ENCODE measurements at places on chromosomes 3 and 15.

- no peak for DNase-seq
Observed at GRCh38 chr3:156859578-156859977, 33.4 kb downstream of the LEKR1 start.

DNA sequence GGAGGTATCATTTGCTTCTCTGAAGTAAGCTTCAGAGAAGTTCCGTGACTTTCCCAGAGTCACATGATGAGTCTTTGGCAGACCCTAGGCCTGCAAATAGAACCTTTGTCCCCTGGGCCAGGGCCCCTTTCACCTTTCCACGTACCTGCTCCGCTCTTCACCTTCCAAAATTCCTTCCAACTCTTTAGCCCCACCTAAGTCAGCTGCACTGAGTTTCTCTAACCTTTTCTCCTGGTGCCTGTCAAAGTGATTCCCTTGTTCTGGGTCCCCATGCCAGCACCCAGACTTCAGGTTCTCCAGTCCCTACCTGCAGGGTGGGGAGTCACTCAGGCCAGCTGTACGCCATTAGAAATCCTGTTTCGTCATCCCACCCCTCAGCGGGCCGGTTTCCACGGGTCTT, 12.8 kb downstream of the LYZL4 start:
- no peak for DNase-seq

- DNase-seq: no peak
Observed at GRCh38 chr3:53754325-53754724, 91.9 kb downstream of the CHDH start.

- no peak for DNase-seq
Observed at GRCh38 chr3:142259359-142259758, 34.0 kb upstream of the GK5 start.

DNA sequence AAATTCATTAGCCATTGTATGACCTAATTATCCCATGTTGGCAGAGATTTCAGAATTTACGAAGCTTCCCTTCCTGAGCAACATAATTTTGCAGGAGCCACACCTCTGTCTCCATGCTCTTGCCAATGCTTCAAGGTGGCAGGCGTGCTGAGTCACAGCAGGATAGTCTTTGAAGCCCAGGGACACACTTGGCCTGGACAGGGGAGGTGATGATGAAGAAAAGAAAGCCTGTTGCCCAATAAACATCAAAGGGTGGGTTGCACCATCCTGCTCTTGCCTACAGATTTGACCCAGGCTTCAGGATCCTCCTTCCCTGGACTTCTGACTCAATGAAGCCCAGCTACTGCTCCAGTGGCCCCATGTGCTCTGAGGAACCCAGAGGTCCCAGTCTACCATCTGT, 117.1 kb downstream of the MINAR1 start:
- DNase-seq: no peak

DNA sequence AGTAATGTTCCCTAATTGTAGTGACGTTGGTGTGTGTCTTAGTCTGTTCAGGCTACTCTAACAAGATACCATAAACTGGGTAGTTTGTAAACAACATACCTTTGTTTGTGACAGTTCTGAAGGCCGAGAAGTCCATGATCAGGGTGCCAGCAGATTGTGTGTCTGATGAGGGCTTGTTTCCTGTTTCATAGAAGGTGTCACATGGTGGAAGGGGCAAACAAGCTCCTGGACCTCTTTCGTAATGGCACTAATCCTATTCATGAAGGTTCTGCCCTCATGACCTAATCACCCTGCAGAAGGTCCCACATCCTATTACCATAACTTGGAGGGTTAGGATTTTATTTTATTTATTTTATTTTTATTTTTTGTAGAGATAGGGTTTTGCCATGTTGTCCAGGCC, 11.1 kb downstream of the ATXN7 start:
- DNase-seq: no peak

DNA sequence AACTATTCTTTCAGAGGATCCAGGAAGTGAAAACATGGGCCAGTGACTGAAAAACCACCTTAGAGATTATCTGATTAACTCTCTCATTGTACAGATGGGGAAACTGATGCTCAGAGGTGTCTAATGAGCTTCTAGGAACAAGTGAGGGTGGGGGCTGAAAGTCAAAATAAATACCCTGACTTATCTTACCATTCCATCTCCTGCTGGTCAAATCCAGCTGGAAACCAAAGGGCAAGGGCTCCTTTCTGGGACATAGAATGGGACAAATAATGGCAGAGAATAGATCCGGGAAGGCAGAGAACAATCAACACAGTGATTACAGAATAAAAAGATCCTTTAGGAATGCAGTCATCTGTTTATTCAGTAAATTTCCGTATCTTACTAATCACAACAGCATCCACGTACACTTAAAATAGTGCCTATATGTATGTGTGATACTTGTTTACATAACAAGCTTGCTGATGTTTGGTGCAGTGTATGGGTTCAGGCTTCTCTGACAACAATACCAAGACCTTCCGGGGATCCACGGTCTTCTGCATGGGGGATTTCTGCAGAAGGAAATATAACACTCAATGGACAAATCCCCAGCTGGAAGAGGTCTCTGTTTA, 173.2 kb downstream of the THSD4 start:
- no peak for DNase-seq

- DNase-seq: no peak
Observed at GRCh38 chr15:54514601-54515000, 536.4 kb downstream of the UNC13C start.

DNA sequence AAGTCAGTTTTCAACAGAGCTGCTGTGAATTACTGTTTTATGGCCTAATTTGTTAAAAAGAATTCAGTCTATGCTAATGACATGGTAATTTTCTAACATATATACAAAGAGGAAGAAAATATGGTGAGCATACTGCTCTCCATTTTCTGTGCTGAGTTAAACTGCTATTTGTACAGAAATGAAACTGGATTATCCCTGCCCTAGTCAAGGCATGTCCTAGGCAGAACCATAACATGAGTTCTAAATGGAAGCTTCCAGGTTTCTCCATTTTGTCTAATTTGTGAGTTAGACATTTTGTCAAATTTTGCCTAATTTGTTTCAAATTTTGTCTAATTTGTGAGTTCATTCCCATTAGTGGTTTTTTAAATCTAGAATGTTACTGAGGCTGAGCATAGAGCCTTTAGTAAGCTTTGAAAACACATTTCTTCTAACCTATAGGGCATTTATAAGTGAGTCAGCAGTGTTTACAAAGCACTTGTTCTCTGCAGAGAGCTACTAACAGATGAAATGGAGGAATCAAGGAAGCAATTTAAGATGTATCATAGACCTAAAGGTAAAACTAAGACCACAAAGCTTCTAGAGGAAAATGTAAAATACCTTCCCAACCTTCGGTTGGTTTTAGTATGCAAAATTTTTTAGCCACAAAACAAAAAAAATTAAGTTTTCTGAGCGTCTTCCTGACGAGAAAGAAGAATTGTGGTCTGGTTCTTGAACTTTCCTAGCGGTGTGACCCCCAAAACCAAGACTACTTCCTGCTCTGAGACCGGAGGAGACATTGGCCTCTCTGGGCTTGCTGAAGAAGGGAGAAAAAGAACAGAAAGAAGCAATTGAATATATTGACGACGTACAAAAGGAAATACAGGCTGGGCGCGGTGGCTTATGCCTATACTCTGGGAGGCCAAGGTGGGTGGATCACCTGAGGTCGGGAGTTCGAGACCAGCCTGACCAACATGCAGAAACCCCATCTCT, 9.8 kb downstream of the P2RY14 start:
- DNase-seq: no peak

DNA sequence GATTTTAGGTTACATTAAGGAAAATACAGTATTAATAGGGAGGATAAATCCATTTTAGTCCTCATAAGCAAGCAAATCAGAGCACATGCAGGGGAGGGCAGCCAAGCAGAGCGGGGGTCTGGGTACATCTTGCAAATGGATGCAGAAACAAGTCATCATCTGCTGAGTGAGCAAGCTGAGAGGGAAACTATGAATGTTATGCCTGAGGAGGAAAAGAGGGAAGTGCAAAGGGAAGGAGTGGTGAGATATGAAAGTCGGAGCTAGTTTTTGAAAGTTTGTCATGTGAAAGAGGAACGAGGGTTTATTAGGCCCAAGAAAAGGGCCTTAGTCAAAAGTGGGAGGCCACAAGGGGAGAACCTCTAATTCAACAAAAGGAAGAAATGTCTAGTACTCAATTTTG, 15.4 kb downstream of the PTX3 start:
- DNase-seq: no peak

DNA sequence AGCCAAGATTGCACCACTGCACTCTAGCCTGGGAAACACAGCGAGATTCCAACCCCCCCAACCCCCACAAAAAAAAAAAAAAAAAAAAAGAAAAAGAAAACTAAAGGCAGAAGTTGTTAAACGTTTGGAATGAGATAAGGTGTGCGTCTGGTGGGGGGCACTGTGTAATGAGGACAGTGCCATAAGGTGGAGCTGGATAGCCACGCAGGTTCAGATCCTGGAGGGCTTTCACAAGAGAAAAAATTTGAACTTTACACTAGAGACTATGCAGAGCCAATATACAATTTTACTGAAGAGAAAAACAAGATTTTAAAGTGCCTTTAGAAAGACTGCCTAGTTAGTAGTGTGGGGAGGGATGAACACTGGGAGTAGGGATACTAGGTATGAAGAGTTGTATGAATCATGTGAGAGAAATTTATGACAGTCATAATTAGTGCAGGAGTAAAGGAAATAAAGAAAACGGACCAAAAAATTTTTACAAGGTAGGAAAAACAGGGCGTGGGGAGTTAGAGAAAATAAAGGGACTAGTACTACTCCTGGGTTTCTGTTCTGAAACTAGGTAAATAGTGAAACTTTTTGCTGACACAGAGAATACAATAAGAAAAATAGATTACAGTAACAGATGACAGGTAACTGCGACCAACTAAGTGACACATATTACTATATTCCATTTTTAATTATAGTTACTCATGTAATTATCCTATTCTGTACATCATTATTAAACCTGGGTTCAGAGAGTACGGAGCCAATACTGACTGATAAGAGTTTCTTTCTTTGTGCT, 108.1 kb downstream of the PEAK1 start:
- peak; percentile 14 for DNase-seq

- DNase-seq: no peak
Observed at GRCh38 chr15:99098991-99099390, 5.9 kb upstream of the SYNM start.

DNA sequence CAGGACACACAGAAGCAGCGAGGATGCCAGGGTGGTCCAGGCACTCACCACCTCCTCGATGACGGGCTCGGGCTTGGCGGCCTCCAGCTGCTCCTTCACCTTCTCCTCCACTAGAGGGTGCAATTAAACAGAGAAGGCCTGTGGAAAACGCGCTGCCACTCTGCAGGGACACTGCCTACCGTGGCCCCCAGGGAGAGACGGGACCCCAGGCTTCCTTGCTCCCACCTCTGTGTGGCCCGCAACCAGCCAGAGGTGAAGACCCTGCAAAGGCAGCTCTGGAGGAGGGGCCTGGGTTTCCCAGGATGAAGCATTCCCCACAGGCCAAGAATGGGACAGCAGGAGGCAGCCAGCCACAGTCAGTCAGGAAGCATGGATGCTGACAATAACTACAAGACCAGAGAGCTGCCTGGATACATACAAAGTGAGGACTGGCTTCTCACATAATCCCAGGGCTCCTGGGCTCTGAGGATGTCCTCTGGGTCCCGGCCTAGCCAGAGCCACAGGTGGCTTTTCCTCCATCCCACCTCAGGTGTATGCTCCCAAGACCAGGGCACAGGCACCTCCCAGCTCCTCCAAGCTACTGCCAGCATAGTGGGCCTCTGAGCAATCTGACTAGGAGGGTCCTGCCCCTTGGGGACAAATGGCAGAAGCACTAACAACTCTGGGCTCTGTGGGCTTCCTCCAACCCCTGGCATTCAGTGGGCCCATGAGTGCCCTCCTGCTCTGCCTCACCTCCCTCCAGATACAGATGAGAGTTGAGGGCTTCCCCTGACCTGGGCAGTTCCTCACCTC, 46.2 kb downstream of the PTH1R start:
- peak; percentile 54 for DNase-seq

DNA sequence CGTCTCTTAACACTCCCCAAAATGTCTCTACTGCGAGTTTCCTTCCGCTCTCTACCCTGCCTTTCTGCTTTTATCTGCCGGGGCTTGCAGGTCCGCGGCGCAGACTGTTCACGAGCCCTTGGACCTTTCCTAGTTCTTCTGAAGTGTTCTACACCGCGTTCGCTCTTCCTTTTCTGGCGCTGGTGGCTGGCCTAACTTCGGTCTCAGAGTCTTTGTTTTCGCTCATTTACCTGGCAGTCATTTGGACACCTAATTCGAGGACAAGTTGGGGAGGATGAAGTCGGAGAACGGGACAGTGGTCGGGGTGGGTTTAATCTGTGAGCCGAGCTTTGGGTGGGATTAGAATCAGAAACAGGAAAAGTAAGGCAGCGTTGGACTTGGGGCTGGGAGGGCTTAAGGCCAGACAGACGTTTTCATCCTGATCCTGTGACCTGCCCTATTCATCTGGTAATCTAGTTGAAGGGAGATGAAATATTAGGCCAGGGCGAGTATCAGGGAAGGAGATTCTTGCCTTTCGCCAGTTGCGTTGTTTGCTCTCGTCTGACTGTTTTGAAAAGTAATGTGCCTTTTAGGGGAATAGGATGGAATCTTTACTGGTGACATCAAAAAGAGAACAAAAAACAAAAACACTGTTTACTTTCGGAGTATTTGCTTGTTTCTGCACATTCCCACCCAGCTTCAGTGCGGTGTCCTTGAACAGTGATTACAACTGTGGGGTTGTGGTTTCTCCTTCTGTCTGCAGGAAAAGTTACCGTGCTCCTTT, 1.8 kb downstream of the DIPK2A start:
- DNase-seq: peak; percentile 1

DNA sequence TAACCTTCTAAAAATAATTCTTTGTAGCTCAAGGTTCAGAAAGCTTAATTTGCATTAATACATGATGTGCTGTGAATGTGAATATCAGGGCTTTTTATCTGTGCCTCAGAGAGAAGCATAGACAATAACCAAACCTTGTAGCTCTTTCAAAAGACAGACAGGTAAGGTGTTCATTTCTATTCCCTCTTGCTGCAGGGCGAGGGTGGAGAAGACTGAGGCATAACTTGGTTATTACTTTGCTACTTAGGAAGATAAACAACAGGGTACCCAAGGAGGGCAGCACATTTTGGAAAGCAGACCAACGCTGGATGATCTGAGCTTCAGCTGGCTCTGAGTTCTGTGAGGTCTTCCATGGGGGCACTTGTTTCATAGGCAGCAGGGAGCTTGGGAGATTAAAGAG, 408.6 kb upstream of the RARB start:
- DNase-seq: no peak

DNA sequence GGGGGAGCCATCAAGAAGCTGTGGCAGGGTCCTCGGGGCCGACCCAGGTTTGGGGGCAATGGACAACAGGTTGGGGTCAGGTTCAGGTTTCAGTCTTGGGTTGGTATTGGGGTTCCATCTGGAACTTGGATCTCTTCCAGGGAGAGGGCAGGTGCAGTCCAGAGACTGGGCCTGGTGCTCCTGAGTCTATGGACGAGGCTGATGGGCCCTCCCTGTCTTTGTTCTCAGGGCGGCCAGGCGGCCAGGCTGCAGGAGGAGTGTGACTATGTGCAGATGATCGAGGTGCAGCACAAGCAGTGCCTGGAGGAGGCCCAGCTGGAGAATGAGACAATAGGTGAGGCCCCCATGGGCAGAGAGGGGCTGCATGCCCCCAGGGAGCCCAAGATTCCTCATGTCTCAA, 11.1 kb downstream of the VIPR1 start:
- DNase-seq: no peak
